Cardiac muscle cell (in vitro differentiated cells and primary cell): ENCODE measurements at places on chromosomes 2 and 18. TPM values are rescaled to one million over a fixed set of nuclear protein-coding genes. Genes with fewer than 3 reads are reported as not detected.

DNA sequence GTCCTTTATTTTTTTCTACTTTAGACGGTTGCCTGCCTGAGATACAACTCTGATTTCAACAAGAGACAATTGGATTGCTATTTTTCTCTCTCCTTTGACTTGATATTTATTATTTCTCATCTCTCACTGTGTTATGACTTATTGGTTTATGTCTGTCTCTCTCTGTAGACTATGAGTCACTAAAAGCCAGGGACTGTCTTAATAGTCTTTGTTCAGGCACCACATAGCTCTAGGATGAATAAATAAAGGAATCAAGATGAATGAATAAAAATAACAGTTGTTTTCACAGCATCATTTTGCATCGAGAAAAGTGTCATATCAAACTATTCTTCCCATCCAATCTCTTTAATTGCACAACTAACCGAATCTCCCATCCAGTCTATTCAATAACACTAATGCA is 31.4 kb upstream of the CD28 start:
- no peaks in the 10 kb centered on the region for H3K4me1 ChIP-seq
- no peak overlapping the region for H3K4me3 ChIP-seq
- no peaks in the 10 kb centered on the region for H3K36me3 ChIP-seq
- DNase-seq, result no peak

DNA sequence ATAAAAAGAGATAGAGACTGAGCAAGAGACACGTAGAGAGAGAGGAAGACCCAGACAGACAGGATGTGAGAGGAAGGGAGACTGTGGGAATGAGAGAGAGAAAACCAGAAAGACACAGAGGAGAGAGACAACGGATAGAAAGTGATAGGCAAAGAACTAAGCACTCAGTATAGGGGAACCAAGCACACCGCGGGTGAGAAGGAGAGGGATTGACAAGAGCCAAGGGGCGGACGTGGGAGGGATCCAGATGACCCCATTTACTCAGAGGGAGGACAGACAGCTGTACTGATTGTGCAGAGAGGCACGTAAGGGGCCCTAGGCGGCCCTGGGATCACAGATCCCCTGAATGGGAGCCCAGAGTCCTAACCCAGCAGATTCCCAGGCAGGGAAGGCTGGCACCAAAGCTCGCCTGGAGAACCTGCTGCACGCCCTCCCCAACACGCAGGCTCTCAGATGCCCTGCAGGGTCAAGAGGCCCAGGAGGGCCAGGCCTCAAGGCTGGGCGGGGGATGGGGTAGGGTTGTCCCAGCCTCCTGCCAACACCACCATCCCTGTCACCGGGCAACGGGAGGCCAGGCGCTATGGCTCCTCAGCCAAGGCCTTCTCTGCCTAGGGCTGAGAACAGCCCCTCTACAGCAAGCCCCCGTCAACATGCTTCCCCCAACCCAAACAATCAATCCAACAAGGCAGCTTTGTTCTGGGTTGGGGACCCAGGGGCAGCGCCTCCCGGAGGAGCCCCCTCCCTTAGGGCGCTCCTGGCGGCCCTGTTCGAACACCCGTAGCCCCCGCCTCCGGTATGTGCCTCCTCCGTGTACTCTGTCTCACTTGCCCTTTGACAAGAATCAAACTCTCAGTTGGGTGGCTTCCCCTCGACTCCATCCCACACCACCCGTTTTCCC is 579 bp downstream of the LOXL3 start:
- H3K27me3 ChIP-seq, result peaks cover 27% of the 10 kb centered on the region
- peaks cover 8% of the 10 kb centered on the region for H3K4me1 ChIP-seq
- DNase-seq, result peak; percentile 25

GRCh38 chr2:85213901-85214512 is 80.8 kb downstream of the TCF7L1 start:
- no peak overlapping the region for H3K4me3 ChIP-seq
- H3K27ac ChIP-seq, result no peak overlapping the region
- no peaks in the 10 kb centered on the region for H3K36me3 ChIP-seq
- DNase-seq, result no peak

DNA sequence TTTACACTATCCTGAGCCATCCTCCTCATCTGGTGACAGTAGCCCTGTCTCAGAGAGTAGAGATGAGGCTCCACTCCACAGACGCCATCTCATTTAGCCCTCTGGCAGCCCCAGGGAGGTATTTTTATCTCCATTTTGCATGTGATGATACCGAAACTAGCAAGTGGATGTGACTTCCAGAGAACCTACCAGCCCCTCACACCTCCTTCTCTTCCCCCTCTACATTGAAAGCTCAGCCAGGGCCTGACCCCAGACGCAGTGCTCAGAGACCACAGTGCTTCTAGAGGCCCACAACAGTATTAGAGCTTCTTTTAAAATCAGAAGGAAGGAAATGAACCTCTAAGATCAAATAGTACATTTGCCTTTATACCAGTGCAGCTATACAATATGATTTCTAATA is 8.3 kb downstream of the GYPC start:
- H3K36me3 ChIP-seq, result no peaks in the 10 kb centered on the region
- H3K27me3 ChIP-seq, result no peaks in the 10 kb centered on the region
- H3K27ac ChIP-seq, result no peak overlapping the region
- H3K4me3 ChIP-seq, result no peak overlapping the region
- H3K4me1 ChIP-seq, result peaks cover 25% of the 10 kb centered on the region

DNA sequence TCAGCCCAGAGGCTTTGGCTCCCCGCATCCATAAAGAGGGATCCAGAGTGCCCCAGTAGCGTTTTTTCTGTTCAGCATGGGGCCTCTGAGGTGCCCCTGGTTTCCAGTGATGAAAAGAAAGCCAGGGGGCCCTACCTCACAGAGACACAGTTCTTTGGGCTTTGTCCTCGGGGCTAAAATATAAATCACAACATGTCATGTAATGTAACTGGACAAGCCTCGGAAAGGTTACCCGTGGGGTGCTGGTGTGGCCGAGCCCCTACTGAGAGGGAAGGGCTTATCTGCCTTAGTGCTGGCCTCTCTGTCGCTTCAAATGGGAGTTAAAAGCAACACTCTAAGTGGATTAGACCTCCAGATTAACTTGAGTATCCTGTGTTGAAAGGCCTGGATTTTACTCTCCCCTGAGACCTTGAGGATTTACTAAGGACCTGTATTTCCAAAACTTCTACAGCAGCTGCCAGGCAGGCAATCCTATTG is 251.6 kb upstream of the APCDD1 start:
- no peaks in the 10 kb centered on the region for H3K36me3 ChIP-seq
- DNase-seq, result peak; percentile 65
- H3K27me3 ChIP-seq, result peaks cover 9% of the 10 kb centered on the region
- no peak overlapping the region for H3K27ac ChIP-seq
- H3K4me3 ChIP-seq, result no peak overlapping the region

Gene SLC23A3
- total RNA-seq, result 0.09 TPM in 1 of 2 replicates, not detected in the other

DNA sequence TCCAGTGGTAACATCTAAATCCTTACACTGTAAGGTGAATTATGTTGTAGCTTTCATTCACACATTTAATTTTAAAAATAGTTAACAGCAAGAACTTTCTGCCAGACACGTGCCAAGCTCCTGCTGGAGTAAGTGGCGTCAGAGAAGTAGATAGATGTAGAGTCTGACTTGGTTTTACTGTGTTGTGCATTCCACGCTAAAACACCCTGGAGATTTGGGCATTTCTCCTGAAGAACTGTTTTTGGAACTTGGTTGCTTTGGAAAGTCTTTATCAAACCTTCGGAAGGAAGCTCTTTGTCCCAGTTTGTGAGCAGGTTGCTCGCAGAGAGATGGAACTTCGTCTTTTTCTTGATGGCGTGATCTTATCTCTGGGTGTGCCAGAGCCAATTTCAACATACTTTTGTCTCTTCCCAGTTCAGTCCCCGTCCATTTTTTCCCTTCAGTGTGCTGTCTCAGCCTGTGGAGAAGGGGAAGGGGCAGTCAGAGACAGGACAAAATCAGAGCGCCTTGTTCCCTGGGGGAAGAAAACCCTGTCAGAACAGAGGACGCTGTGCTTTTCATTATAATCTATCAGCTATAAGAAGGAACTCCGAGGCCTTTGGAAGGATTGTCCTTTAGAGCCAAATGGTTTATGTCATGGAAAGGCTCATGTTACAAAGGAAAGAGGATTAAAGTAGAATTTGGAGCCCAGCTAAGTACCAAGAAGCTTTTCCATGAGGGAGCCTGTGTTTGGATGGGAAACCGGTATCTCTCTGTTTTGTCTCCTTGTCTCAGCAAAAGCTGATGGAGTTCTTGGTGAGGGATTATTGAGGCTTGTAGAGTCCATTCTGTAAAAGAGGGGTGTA is 18.9 kb downstream of the GRHL1 start:
- H3K4me1 ChIP-seq, result peaks cover 39% of the 10 kb centered on the region
- no peak overlapping the region for H3K4me3 ChIP-seq
- H3K27ac ChIP-seq, result no peak overlapping the region

GRCh38 chr2:121377646-121378045 is 92.6 kb upstream of the TFCP2L1 start:
- no peak overlapping the region for H3K27ac ChIP-seq
- H3K4me3 ChIP-seq, result no peak overlapping the region
- H3K36me3 ChIP-seq, result peaks cover 31% of the 10 kb centered on the region
- H3K27me3 ChIP-seq, result no peaks in the 10 kb centered on the region

Gene RAB17
- total RNA-seq, result 2.9 and 4.7 TPM in 2 replicates

Gene ABCB11
- 0.12 and 0.32 TPM in 2 replicates for total RNA-seq

DNA sequence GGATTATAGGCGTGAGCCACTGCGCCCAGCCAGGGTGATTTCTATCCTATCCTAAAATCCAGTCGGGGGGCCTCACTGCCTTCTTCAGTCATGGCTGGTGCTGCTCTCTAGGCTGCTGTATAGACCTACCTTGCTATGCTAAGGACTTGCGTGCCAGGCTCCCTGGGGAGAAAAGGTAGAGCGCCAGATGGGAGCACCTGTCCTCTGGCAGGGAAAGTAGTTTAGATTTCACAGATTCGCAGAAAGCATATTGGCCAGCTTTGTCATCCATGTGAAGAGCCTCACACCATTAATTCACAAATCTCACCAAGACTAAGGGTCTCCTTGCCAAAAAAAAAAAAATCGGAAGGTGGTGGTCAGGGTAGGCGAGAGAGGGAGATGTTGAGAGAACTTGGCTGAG is 217.6 kb downstream of the ATAD2B start:
- H3K4me3 ChIP-seq, result no peak overlapping the region

DNA sequence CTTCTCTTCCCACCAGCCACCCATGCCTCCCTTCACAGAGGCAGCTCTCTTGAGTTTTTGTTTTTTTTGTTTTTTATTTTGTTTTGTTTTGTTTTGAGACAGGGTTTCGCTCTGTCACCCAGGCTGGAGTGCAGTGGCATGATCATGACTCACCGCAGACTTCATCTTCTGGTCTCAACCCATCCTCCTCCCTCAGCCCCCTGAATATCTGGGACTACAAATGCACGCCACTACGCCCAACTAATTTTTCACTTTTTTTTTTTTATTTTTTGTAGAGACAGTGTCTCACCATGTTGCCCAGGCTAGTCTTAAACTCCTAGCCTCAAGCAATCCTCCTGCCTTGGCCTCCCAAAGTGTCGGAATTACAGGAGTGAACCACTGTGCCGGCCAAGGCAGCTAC is 161.4 kb downstream of the TRABD2A start:
- no peaks in the 10 kb centered on the region for H3K27me3 ChIP-seq
- no peak overlapping the region for H3K4me3 ChIP-seq
- no peak overlapping the region for H3K27ac ChIP-seq
- DNase-seq, result no peak
- no peaks in the 10 kb centered on the region for H3K36me3 ChIP-seq

DNA sequence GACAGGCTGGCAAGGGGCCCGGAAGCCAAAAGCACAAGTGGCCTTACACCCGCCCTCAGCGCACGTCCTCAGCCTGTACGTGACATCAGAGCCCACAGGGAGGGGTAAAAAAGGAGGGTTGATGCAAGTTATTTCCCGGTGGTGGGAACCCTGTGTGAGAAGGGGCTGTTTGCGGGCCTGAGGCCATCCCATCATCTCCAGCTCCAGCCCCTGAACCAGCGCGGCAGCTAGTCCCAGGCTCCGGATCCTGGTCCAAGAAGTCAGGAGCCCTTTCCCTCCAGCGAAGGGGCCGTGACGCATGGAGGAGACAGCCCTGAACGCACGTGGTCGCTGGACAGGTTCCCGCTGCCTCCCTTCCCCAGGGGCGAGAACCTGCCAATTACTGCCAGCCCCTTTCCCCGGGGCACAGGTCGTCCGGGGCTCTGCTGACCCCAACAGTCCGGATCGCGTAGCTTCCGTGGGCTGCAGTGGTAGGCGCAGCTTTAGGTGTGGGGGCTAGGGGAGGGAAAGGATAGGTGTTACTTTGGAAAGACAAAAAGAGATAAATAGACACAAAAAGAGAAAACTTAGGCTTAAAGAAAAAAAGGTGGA is 1.3 kb upstream of the LRP2 start:
- peak; percentile 36 for DNase-seq
- no peaks in the 10 kb centered on the region for H3K36me3 ChIP-seq
- peaks cover 3% of the 10 kb centered on the region for H3K4me1 ChIP-seq

- H3K36me3 ChIP-seq, result no peaks in the 10 kb centered on the region
- H3K27me3 ChIP-seq, result no peaks in the 10 kb centered on the region
- DNase-seq, result peak; percentile 69
- peak overlapping the region; percentile 72 for H3K27ac ChIP-seq
- no peak overlapping the region for H3K4me3 ChIP-seq
Observed at GRCh38 chr2:77457665-77458064, 64.5 kb downstream of the LRRTM4 start.

Gene IKZF2
- total RNA-seq, result 7.9 and 10.8 TPM in 2 replicates
